ENCODE measurements at places on chromosomes 2 and 18.

DNA sequence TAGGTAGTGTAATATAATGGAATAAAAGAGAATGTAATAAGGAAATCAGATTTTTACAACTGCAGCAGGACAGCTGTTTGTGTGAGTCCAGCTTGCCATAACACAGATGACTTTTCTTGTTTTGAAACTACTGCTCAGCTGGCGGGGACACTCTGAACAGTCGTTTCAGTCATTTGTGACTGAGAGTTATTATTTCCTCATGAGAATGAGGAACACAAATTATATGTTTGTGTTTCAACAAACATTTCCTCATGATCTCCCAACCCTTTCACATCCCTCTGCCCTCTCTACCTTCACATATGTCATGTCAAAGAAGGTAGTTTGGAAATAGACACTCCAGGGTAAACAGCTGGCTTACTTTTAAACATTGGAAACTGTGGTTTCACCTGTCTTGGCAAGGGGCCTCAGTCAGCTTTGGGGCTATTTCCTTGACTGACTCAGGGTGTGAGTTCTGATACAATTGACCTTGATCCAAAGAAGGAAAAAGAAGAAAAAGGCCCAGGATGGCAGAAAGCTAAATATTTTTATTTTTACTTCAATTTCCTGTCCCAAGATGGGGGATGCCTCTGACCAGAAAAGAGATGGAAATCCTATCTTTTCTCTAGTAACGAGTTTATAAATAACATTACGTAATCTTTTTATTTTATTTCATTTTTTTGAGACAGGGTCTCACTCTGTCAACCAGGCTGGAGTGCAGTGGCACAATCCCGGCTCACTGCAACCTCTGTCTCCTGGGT is 593 bp downstream of the SP140L start:
- no peak for DNase-seq

GRCh38 chr2:99403524-99403923 is 66.3 kb downstream of the EIF5B start:
- DNase-seq, result no peak

GRCh38 chr2:144083211-144083610 is 436.7 kb downstream of the ZEB2 start:
- no peak for DNase-seq

GRCh38 chr18:31371989-31372388 is 4.6 kb upstream of the DSG4 start:
- no peak for DNase-seq

DNA sequence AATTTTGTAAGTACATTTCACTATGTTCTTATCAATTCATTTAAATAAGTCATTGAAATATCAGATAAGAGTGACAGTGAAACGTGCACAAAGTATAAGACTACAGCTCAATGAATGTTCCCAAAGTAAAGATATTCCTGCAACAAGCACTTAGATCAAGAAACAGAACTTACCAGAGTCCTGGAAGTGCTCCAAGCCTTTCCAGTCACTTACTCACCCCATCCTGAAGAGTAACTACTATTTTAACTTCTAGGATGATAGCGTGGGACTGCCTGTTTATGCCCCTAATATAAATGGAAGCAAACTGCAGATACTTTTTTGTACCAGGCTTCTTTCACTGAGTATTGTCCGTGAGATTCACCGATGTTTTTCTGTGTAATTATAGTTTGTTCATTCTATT is 768.9 kb downstream of the SLC4A3 start:
- DNase-seq, result no peak

- DNase-seq, result no peak
Measured at GRCh38 chr2:108541451-108541850, 7.2 kb downstream of the LIMS1 start.

DNA sequence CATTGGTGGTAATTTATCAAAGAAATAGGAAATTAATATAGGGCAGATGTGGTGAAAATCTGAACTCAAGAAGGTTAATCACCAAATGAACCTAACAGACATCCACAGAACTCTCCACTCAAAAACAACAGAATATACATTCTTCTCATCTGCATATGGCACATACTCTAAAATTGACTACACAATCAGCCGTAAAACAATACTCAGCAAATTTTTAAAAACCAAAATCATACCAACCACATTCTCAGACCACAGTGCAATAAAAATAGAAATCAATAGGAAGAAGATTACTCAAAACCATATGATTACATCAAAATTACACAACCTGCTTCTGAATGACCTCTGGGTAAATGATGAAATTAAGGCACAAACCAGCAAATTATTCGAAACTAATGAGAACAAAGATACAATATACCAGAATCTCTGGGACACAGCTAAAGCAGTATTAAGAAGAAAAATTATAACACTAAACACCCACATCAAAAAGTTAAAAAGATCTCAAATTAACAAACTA is 31.0 kb downstream of the RBM43 start:
- no peak for DNase-seq

DNA sequence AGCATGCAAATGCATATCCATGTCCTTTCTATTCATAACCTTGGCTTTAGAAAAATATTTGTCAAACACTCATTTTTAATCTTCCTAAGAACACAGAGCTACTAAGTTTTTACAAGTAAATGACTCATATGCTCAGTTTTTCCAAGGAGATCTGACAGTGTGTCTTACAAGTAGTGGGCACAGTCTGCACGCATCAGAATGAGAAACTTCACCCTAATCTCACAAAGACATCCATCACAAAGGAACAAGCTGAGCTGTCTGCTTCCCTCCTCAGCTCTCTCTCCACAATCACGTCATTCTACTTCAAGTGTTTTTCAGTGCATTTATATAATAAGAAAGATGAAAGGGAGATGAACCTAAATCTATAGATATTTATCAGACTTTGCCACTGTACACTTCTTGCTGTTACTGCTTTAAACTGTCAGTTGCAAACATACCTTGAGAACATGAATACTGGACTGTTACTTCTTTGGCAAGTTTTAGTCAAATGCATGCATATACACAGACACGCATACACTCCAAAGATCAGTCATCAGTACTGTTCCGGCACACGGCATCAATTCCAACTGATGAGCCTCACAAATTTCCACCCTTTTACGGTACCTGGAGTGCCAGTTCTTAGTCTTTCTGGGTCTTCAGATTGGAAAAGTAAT is 75.7 kb downstream of the RBMS1 start:
- DNase-seq, result no peak

GRCh38 chr18:4400911-4401310 is 54.2 kb downstream of the DLGAP1 start:
- DNase-seq, result no peak

- no peak for DNase-seq
Measured at GRCh38 chr18:55783921-55784320, 195.9 kb upstream of the TCF4 start.

- DNase-seq, result no peak
Measured at GRCh38 chr2:15195813-15196212, 365.3 kb downstream of the NBAS start.

- DNase-seq, result no peak
Measured at GRCh38 chr2:192007581-192008228, 160.8 kb upstream of the CAVIN2 start.

- DNase-seq, result no peak
Measured at GRCh38 chr2:169344736-169345485, 17.4 kb downstream of the LRP2 start.

- no peak for DNase-seq
Measured at GRCh38 chr18:39752351-39752750, 2186.8 kb upstream of the CELF4 start.

DNA sequence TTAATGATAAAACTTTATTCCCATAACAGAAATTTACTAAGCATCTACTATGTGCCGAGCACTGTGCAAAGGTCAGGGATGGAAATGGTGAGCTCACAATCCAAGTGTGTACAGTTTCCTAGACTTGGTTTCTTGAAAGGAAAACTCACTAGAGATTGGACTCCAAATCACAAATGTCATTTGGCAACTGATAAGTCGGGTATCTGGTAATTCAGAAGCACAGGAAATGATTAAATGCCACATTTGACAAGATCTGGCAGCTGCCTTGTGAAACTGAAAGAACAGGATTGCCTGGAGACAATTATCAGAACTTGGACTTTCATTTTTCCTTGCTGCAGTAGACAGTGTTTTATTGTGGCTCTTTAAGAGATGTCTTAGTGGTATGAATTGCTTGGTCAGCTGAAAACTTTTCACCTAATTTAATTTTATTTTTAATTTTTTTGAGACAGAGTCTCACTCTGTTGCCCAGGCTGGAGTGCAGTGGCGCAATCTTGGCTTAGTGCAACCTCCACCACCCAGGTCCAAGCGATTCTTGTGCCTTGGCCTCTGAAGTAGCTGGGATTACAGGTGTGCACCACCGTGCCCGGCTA is 19.2 kb downstream of the ITGA6 start:
- DNase-seq, result no peak

GRCh38 chr18:26977781-26978180 is 112.3 kb upstream of the AQP4 start:
- DNase-seq, result no peak

DNA sequence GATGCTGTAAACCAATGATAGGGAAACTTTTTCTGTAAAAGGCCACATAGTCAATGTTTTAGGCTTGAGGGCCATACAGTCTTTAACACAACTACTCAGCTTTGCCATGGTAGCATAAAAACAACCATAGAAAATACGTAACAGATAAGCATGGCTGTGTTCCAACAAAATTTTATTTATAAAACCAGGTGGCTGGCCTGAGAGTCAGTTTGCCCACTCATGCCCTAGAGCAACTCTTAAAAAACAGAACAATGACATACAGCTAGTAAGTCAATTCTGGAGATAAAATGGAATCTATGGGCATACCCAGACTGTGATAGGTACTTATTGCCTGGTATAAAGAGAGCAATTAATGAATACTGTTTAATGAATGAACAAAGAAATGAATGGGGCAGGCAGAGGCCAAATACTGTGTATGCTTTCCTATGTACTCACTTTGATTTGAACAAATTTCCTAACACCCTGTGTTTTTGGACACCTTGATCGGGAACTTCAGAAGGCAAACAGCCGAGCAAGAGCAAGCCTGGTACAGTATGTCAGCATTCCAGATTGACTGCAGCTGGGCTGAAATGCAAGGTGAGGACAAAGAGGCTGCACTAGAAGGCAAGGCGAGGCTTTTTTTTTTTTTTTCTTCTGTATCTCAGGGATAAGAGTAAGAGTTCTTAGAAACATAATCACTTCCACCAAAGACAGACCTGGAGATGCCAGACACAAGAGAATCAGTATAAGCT is 315.3 kb downstream of the CLIP4 start:
- DNase-seq, result no peak

DNA sequence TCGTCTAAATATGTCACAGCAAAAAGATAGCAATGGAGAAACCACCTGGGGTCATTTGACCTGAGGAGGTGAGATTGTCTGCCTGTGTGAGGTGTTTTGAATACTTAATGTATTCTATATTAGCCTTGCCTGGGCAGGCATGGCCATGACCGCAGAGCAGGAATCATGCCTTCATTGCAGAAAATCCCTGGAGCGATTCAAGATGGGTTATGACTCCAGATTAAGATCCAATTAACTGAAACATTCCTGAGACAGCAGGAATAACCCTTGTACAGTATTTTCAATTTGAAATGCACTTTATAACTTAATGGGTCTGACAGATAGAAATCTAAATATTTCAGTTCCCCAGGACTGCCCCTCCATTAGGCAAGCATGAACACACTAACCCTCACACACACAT is 227.3 kb upstream of the RAB6C start:
- no peak for DNase-seq

GRCh38 chr2:8115966-8116365 is 565.9 kb upstream of the ID2 start:
- no peak for DNase-seq

DNA sequence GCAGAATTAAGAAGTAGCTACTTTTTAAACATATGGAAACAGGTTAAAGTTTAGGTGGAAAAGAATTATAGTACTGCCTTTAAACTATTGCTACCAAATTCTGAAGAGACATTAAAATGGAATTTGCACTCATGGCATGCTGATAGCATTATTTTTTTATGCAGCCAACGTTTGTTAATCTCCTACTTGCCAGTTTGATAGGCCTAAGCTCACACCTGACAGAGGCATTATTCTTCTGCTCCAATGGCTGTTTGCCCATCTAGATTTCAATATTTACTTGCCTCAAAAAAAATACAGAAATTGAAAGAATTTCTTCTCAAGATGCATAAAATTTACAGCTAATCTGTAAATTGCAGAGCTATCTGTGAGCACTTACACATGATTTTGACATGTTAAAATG is 849.6 kb downstream of the CNTNAP5 start:
- DNase-seq, result no peak

GRCh38 chr2:69547984-69548715 is 95.4 kb downstream of the AAK1 start:
- DNase-seq, result no peak

DNA sequence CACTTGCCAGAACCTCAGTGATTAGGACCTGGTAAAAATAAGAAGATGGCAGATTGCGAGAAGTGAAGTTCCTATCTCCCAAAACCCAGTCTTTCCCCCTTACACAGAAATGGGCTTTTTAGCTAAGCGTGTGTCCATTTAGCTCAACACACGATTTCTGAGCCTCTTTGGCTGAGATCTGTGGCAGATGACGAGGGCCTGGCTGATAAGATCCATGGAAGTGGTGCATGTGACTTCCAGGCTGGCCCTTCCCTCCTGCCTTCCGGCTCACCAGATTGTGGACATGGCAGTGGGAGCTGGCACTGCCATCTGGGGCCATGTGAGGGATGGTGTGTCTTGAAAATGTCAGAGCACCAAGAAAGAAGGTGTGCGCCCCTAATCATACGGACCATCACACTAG is 41.0 kb upstream of the ZFP36L2 start:
- DNase-seq, result no peak

GRCh38 chr18:73975266-73975665 is 172.4 kb downstream of the FBXO15 start:
- DNase-seq, result no peak

- DNase-seq, result no peak
Measured at GRCh38 chr2:140604096-140604495, 1526.7 kb downstream of the LRP1B start.

DNA sequence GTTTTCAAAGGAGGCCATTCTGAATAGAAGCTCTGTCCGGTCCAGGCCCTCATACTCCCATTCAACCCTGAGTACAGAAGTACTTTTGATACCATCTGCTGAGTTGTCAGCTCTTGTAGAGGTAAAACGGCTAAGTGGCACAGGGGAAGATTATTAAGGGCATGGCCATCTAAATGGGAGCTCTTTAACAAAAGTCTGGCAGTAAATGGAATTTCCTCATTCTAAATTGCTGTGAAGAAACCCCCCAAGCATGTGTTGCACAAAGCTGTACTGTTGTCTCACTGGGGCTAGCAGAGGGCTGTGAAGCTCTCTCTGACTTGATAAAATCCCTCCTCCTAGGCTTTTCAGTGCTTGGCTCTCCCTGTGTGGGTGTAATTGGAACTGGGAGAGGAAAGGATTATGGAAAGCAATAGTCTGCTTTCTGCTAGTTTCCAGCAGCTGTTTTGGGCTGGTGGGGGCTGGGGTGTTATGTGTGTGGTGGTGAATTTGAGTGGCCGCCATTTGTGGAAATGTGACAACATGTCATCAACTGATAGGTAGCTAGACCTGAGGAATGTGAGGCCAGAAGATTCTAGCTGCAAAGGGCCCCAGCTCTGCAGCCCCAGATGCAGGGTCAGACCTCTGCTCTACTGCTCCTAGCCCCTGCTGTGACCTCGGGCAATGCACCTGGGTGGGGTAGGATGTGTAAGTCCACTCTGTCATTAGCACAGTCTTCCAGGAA is 65.1 kb downstream of the MAP4K4 start:
- no peak for DNase-seq

- no peak for DNase-seq
Measured at GRCh38 chr2:16346671-16347070, 319.0 kb downstream of the CYRIA start.

GRCh38 chr18:79275461-79275860 is 120.3 kb upstream of the NFATC1 start:
- no peak for DNase-seq

- DNase-seq, result no peak
Measured at GRCh38 chr2:223943561-223944008, 1.6 kb downstream of the WDFY1 start.

- no peak for DNase-seq
Measured at GRCh38 chr2:20514596-20515269, 67.9 kb downstream of the RHOB start.

All from hypothalamus (tissue), 51 donors.